Liver (tissue), 10 donors: ENCODE measurements at places on chromosomes 7 and 10. TPM values are rescaled to one million over a fixed set of nuclear protein-coding genes. Genes with fewer than 3 reads are reported as not detected.

The GRM3 gene
- not detected for polyA plus RNA-seq

GRCh38 chr7:78333530-78334425, 535.2 kb downstream of the PHTF2 start:
- H3K4me3 ChIP-seq = no peak overlapping the region
- no peaks in the 10 kb centered on the region for H3K4me1 ChIP-seq
- H3K36me3 ChIP-seq = no peaks in the 10 kb centered on the region

- no peaks in the 10 kb centered on the region for H3K4me1 ChIP-seq
- H3K4me3 ChIP-seq = no peak overlapping the region
- no peaks in the 10 kb centered on the region for H3K36me3 ChIP-seq
- no peaks in the 10 kb centered on the region for H3K27me3 ChIP-seq
- H3K27ac ChIP-seq = no peak overlapping the region
- no peak for DNase-seq
Observed at GRCh38 chr7:27560706-27561235, 101.9 kb downstream of the HIBADH start.

The COPS6 gene
- polyA plus RNA-seq = 62.7 TPM

The OR2A42 gene
- not detected for polyA plus RNA-seq

GRCh38 chr7:19139706-19140327, 5.4 kb downstream of the FERD3L start:
- no peak for DNase-seq
- no peaks in the 10 kb centered on the region for H3K4me1 ChIP-seq
- peaks cover 3% of the 10 kb centered on the region for H3K27me3 ChIP-seq
- H3K27ac ChIP-seq = no peak overlapping the region

GRCh38 chr7:137371616-137372015, 28.1 kb upstream of the PTN start:
- H3K36me3 ChIP-seq = no peaks in the 10 kb centered on the region
- no peaks in the 10 kb centered on the region for H3K27me3 ChIP-seq
- no peak overlapping the region for H3K27ac ChIP-seq

- no peak for DNase-seq
- H3K4me1 ChIP-seq = peaks cover 12% of the 10 kb centered on the region
- H3K4me3 ChIP-seq = no peak overlapping the region
- peaks cover 2% of the 10 kb centered on the region for H3K36me3 ChIP-seq
- no peak overlapping the region for H3K27ac ChIP-seq
Observed at GRCh38 chr7:26185131-26185843, 15.3 kb downstream of the HNRNPA2B1 start.

The PTPRZ1 gene
- polyA plus RNA-seq = 0.07 TPM

- no peaks in the 10 kb centered on the region for H3K27me3 ChIP-seq
- H3K27ac ChIP-seq = no peak overlapping the region
- no peak for DNase-seq
- H3K4me3 ChIP-seq = no peak overlapping the region
Observed at GRCh38 chr7:151046603-151047573, 1.4 kb upstream of the ASIC3 start.

- H3K4me3 ChIP-seq = no peak overlapping the region
- no peak overlapping the region for H3K27ac ChIP-seq
- no peak for DNase-seq
- no peaks in the 10 kb centered on the region for H3K27me3 ChIP-seq
- H3K4me1 ChIP-seq = peaks cover 6% of the 10 kb centered on the region
- H3K36me3 ChIP-seq = no peaks in the 10 kb centered on the region
Observed at GRCh38 chr7:39407137-39407536, 159.1 kb upstream of the YAE1 start.

DNA sequence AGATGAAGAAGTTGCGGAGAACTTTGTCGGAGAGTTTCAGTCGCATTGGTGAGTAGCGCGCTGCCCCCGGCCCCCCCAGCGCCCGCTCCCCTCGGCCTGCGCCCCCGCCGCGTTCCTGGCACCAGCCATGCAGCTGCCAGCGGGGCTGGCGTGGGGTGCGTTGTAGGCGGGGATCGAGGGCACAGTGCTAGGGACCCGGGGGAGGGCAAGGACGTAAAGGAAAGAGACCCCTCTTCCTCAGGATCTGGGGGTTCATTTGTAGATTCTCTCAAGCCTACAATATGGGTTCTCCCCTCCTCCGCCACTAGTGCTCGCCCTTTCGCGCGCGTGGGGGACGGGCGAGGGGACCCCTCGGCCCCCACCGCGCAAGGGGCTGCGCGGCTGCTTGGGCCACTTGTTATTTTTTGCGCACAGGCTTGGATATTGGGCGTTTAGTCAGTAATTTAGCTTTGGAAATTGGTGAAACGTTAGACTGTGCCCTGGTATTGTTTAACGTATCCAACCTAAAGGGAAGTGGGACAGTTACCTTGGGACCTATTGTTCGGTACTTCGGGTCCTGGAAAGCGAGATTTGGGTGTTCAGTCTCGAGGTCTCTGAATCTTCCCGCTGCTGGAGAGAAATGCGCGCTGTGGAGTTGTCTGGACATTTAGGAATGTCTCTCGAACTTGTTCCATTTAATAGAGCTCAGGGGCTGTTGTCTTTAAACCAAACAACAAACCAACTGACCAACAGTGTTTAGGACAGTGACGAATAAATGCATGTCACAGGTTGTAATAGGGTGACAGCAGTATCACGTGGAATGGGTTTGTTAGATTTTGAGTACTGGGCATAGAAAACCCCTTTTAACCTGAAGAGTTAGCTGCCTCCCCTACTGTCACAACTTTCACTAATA, 796 bp downstream of the CDK14 start:
- peak overlapping the region; percentile 84 for H3K4me3 ChIP-seq
- peaks cover 21% of the 10 kb centered on the region for H3K4me1 ChIP-seq
- no peaks in the 10 kb centered on the region for H3K36me3 ChIP-seq
- peak overlapping the region; percentile 95 for H3K27ac ChIP-seq
- no peak for DNase-seq
- no peaks in the 10 kb centered on the region for H3K27me3 ChIP-seq

DNA sequence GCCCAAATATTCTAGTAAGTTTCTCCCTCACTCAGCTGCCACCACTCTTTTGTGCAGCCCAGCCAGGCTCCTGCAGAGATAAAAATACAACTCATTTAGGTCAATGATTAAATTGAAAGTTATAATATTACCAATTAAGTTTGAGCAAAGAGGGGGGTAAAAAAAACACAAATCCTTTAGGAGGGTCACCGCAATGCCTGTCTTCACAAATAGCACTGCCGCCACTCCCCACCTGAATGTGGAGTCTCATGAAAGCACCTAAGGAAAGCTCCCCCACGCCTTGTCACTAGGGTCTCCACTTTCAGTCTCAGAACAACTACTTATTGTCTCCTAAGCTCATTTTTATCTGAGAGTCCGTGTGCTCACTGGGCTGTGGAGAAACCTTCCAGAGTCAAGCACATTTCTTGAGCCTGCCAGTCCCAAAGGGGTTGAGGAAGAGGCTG, 148.7 kb downstream of the FGFR2 start:
- H3K36me3 ChIP-seq = no peaks in the 10 kb centered on the region
- H3K27ac ChIP-seq = no peak overlapping the region
- no peak overlapping the region for H3K4me3 ChIP-seq
- H3K27me3 ChIP-seq = no peaks in the 10 kb centered on the region
- DNase-seq = no peak

The UCN3 gene
- polyA plus RNA-seq = not detected

DNA sequence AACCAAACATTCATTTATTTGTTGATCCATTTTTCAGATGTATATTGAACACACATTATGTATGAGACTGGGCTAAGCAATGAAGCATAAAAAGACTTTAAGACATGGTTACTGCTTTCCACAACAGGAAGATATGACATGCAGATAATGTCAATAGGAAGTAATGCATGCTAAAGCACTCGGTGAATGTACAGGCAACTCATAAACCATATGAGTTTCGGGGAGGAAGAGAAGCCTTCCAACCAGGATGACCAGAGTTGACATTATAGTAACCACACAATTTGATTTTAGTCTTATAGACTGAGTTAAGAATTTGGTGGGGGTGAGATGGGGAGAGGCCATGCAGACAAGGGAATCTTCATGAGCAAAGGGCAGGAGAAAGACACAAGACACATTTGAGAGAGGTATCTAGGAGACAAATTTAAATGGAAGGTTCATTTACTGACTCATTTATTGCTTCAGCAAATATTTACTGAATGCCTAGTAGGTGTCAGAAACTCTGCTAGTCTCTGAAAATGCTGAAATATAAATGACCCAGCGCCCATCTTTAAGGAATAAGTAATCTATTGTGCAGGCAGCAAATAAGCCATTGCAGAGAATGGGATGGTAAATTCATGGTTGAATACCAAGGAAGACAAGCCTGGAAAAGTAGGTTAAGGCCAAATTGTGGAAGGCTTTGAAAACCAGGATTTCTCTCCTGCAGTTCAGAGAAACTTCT, 19.0 kb upstream of the SLK start:
- H3K27me3 ChIP-seq = no peaks in the 10 kb centered on the region
- no peaks in the 10 kb centered on the region for H3K4me1 ChIP-seq
- no peak for DNase-seq
- H3K4me3 ChIP-seq = no peak overlapping the region
- H3K36me3 ChIP-seq = no peaks in the 10 kb centered on the region
- H3K27ac ChIP-seq = no peak overlapping the region

- no peak overlapping the region for H3K4me3 ChIP-seq
- H3K27ac ChIP-seq = no peak overlapping the region
- no peak for DNase-seq
- H3K27me3 ChIP-seq = no peaks in the 10 kb centered on the region
- peaks cover 4% of the 10 kb centered on the region for H3K4me1 ChIP-seq
Observed at GRCh38 chr10:125010362-125010761, 68.4 kb downstream of the ZRANB1 start.

The ELN gene
- polyA plus RNA-seq = 2.7 TPM

DNA sequence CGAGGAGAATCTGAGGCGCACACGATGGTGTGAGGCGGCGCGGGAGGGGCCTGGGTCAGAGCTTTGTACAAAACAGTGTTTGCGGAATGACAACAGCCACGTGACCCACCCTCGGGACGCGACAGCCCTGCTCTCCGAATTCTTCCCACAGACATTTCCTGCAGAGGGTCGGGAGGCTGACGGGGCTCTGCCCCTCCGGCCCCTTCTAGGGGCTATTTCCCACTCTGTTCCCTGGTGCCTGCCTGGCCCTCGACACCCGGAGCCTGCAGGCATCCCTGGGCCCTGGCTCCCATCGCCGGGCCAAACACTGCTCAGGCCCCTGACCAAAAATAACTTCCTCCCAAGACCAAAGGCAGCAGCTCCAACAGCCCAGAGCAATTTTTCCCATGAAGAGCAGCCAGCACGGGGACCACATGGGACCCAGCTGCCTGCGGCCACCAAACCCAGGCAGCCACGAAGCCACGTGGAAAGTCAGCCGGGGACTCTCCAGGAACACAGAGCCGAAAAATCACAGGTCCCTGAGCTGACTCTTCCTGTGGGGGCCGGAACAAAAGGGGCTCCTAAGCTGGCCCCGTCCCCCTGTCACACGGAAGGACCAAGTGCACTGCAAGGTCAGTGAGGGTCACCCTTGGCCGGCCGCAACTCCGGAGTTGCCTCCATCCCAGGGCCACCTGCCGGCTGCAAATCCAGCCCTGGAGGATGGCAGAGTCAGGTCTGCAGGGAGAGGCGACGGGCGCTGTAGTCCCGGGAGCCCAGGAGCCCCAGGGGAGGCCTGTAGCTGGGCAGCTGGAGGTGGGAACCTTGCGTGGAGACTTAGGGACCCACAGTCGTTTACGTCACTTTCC, 42.0 kb downstream of the PAPOLB start:
- no peak overlapping the region for H3K27ac ChIP-seq
- no peaks in the 10 kb centered on the region for H3K4me1 ChIP-seq
- no peaks in the 10 kb centered on the region for H3K36me3 ChIP-seq
- H3K4me3 ChIP-seq = no peak overlapping the region

- no peaks in the 10 kb centered on the region for H3K27me3 ChIP-seq
- no peaks in the 10 kb centered on the region for H3K4me1 ChIP-seq
- H3K4me3 ChIP-seq = no peak overlapping the region
Observed at GRCh38 chr10:98353170-98353569, 61.8 kb downstream of the PYROXD2 start.

DNA sequence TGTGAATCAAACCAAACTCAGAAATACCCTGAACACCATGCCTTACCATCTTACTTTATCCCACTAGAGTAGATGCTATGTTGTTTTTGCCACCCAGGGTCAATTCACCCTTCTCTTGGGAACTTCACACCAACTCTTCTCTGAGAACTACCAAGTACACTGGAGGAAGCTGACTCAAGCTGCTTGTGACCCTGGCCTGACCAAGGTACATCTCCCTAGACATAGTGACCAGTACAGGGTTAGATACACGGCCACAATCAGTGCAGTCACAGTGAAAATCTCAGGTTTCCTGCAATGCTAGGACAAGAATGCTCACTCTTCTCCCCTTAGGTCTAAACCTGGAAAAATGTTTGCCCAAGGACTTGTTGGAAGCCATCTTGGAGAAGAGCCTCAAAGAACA, 31.8 kb downstream of the EZH2 start:
- peaks cover 3% of the 10 kb centered on the region for H3K4me1 ChIP-seq
- no peak overlapping the region for H3K27ac ChIP-seq
- H3K4me3 ChIP-seq = no peak overlapping the region
- no peaks in the 10 kb centered on the region for H3K36me3 ChIP-seq
- H3K27me3 ChIP-seq = no peaks in the 10 kb centered on the region

DNA sequence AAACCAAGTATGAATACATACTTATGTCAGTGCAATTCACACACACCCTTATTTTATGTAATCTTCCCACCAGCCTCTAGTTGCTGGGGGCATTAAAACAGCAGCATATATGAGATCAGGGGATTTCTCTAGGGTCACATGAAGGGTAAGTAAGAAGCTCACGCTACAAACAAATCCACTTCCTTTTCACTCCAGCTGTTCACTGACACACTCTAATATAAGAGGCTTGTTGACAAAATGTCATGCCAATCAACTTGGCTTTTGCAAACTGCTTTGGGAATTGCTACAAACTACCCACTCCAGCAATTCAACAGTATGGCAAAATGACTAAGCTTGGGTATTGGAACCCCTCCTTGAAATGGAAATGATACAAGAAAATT, 10.3 kb downstream of the FAM3C start:
- H3K4me1 ChIP-seq = peaks cover 8% of the 10 kb centered on the region
- no peak for DNase-seq
- no peaks in the 10 kb centered on the region for H3K36me3 ChIP-seq
- H3K4me3 ChIP-seq = no peak overlapping the region

The LRRC4 gene
- polyA plus RNA-seq = 1.6 TPM

DNA sequence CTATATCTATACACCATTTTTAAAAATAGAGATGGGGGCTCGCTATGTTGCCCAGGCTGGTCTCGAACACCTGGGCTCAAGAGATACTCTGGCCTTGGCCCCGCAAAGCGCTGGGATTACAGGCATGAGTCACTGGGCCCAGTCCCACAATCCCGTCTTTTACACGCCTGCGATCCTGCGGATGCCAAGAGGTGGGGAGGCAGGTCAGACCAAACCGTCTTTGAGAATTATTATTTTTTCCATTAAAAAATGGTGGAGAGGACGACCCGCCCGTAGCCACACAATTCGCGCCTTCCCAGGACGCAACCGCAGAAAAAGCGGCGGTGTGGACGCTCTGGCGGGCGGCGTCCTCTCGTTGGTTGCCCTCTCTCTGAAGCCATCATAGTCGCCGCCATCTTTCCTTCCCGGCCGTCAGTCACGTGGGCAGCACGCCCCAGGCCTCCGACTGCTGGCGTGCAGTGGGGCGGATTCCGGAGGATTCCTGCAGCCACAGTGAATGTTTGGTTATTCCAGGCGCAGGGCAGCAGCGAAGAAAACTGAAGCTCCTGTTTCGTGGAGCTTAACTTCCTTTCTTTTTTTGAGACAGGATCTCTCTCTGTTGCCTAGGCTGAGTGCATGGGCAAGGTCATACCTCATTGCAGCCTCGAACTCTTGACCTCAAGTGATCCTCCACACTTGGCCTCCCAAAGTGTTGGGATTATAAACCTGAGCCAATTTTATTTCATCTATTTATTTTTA, 9.9 kb upstream of the EPHB4 start:
- H3K4me3 ChIP-seq = peak overlapping the region; percentile 34
- H3K4me1 ChIP-seq = peaks cover 13% of the 10 kb centered on the region
- peak overlapping the region; percentile 83 for H3K27ac ChIP-seq
- H3K36me3 ChIP-seq = no peaks in the 10 kb centered on the region
- no peaks in the 10 kb centered on the region for H3K27me3 ChIP-seq
